ENCODE measurements at places on chromosomes 2 and 18.

DNA sequence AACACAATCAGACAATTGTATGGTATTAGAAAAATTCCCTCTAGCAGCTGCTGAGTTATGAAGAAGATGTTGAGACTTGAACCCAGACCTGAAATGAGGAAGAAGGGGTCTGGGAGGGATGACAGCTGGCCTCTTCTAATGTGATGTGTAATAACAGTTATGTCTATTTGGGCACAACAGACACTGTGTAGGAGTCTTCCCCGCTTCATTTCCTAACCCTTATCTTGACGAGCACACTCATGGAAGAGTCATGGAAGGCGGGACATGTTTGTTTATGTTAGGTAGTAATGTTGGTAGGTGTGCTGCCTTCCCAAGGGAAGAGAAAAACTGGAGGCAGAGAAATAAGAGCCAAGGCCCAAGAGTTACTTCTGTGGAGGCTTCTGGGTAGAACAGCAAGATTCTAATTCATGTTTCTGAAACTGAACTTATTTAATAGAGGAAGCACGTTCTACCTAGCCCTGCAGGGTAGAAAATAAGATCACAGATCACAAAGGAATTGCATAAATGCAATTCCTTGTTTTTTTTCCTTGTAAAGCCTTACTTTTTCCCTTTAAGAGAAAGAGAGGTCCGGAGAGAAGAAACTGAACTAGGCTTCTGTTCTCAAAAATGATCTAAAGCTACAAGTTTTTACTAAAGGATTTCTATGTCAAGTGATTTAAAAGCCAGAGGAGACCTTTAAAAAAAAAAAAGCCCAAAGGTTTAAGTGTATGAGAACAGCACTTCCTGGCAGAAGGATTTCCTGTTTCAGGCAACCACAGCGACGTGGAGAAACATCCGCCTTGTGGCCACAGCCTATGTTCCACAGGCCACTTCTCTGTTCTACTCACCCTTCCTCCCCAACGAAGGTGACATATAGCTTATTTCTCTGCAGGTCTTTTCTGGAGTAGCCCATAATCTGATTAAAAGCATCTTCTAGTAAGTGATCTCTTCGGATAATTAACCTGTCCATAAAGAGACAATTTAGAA, 68.5 kb upstream of the STK17B start:
- no peak for DNase-seq

DNA sequence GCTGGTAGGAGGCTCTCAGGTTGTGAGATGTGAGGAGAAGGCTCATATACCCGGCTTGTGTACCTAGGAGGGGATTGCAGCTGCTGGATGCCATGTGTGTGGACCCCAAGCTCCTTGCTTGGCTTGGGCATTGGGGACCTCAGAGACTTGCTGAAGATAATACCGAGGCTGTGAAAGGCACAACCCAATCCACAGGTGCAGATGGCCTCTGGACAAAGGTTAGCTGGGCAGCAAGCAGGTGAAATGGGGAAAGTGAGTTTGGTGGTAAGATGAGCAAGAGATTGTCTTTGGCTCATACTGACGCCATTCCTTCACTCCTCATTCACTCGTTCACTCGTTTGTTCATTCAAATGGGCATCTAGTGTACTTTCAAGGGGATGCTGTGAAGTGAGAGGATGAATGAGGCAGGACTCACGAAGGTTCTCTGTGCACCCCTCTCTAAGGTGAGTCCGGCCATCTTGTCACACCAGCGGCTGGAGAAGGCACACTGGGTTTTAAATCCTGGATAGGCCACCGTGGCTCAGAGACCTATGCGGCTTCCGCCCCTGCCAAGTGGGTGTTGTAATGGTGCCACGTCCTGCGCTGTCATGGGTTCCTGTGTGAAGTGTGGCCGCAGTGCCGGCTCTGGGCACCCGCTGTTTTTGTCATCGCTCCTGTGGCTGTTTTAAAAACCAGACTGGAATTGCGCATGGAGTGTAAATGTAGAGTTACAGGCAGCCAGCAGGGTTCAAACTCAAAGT, 13.7 kb downstream of the FBLN7 start:
- DNase-seq: no peak

DNA sequence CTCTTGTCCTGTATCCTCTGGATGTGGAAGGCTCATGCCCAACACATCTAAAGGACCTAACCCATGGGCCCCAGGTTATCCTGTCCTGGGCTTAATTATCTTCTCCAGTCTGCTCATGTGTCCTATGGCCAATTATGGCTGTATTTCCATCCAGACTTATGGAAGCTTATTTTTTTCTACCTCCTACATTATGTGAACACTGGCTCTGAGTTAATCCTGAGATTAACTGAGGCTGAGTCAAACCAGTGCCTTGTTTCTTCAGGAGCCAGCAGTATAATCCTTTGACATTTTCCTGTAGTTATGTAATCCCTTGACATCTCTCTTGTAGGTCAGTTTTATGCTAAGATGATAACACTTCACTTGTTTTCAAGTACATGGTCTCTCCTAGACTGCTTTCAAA, 213.6 kb downstream of the PMAIP1 start:
- no peak for DNase-seq

- DNase-seq: no peak
Observed at GRCh38 chr2:11753452-11753885, 7.0 kb downstream of the LPIN1 start.

Measured in iPS DF 6.9 (cell line).